Hippocampal formation (tissue), 2 donors: ENCODE measurements at places on chromosomes 2 and 18.

DNA sequence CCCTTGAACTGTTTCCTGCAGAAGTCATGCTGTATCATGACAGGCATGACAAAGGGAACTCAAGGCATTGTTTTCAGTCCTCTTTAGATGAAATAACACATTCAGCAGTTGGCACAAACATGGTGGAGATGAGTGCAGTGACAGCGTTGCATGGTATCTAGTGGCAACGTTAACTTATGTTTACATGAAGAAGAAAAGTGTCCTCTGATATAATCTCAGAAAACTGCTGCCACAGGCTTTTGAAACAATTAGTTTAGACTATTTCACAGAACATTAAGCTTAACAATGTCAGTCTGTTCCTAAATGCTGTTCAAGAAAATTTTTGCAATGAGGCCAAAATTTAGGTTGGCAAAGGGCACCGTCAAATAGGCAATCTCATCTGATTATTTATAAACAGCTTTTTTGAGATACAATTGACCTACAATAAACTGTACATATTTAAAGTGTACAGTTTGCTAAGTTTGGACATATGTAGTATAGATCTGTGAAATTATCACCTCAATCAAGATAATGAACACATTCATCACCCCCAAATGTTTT is 64.7 kb downstream of the LYPD6B start:
- DNase-seq, result no peak

DNA sequence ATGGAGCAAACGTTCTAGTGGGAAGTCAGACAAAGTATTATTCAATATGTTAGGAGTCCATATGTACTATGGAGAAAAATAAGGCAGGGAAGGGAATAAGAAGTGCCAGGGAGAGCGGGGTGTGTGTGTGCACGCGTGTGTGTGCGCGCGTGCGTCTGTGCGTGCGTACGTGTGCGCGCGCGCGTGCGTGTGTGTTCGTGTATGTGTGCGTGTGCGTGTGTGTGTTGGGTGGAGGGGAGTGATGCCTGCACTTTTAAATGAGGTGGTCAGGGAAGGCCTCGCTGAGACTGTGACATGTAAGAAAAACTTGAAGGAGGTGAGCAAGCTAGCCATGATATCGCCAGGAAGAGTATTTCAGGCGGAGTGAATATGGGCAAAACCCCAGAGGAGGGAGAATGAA is 1.6 kb upstream of the MREG start:
- DNase-seq, result no peak

DNA sequence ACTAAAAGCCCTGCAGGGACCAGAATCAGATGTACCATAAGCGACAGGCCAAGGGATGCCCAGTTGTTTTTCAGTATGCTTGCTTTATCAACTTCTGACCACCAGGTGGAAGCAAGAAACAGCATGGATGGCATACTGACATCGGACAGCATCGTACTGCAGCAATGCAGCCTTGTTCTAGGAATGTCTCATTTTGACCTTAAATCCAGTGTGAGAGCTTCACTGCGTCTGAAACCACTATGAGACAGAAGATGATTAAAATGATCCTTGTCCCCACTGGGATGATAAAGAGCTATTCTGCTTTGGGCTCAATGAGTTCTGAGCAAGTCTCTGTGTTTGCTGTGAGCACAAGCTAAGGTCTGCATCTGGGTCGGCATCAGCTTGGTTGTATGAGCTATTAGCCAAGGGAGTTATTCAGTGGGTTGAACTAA is 54.3 kb downstream of the CDK15 start:
- peak; percentile 46 for DNase-seq

DNA sequence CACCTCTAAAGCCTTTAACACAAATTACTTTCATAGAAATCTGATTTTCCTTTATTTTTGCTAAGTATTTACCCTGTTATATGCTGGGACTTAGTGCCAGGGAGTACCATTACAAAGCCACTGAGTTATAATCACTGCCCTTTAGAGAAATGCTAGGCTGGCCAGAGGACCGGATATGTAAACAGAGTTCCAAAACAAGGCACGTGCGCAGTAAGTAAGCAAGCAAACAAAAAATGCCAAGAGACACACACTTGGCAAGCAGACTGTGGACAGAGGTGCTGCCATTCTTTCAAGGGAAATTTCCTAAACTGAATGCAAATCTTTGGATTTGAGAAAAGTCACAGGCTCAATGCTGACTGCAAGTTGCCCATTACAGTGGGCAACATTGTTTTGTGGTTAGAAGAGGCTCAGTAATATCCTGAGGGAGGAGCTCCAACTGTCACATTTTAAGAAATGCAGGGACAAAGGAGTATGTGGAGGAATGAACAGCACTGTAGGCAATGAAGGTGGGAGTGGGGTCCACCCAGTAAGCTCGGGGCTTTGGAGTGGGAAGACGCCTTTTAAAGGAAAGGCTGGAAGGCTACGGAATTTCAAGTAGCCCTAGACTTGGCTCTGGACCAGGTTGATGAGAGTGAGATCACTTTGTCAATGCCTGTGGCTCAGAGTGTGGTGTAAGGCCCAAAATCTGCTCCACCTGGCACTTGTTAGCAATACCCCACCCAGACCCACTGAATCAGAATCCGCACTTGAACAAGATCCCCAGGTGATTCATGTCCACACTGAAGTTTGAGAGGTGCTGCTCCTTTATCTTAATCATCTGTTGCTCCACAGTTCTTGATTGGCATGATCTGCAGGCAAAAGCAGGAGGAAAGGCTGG is 2.1 kb upstream of the PARD6G start:
- no peak for DNase-seq

DNA sequence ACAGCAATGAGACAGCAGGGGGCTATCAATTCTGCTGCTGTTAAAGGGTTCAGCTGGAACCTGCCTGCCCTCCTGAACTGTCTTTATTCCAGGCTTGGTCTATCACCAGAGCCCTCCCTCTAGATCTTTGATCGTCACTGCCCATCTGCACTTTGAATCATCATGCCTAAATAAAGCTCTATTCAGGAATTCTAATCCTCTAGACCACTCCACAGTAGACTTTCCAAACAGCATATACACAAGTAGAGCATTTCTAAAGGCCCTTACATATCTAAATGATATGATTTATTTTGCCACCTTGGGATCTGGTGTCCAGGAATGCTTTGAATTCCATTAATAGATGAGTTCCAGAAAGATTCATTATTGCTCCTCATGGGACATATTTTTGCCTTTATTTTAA is 542.1 kb upstream of the SYT4 start:
- no peak for DNase-seq

DNA sequence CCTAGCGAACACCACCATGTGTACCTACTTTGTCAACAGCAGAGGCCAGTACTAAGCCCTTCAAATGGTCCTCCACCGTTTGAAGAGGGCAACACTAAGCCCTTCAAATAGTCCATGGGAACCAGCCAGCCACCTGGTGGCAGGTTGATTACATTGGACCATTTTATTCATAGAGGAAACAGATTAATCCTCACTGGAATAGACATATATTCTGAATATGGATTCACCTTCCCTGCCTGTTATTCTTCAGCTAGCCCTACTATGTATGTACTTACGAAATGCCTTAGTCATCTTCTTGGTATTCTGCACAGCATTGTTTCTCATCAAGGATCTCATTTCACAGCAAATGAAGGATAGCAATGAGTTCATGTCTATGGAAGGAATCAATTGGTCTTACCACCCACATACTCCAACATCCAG is 10.0 kb upstream of the ZNF396 start:
- DNase-seq, result no peak

DNA sequence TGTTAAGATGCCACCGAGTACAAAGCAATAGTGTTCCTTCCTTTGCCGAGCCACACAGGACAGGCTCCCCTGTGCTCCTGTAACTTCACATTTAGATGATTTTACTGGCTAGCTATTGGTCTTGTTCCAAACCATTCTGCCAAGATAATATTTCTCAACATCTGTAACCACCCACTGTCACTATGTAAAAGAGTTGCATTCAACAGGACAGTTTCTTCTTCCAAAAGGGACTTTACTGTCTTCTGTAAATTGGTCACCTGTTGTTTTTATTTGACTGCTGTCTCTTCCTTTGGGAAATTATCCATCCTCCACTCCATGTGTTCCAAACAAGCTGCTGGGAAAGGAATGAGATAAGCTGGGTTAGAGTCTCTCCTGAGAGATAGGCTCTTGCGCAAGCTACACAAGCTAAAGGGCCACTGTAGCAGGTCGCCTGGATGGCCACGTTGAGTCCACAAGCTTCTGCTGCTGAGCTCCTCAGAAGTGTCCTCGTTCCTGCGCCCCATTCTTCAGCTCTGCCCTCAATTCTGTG is 14.4 kb upstream of the BZW1 start:
- DNase-seq, result no peak

DNA sequence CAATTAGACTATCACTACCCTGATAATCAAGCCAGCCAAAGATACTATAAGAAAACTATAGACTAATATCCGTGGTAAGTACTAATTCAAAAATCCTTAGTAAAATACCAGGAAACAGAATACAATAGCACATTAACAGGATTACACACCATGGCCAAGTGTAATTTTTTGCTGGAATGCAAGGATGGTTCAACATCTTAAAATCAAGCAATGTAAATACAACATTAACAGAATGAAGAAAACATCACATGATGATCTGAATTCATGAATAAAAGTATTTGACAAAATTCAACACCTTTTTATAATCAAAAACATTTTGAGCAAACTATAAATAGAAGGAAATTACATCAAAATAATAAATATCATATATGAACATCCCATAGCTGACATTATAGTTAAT is 350.7 kb upstream of the LRRTM1 start:
- no peak for DNase-seq
